Inflammatory macrophage treated with lipopolysaccharide for 1 hour (primary cell): ENCODE measurements at places on chromosomes 5 and 9.

DNA sequence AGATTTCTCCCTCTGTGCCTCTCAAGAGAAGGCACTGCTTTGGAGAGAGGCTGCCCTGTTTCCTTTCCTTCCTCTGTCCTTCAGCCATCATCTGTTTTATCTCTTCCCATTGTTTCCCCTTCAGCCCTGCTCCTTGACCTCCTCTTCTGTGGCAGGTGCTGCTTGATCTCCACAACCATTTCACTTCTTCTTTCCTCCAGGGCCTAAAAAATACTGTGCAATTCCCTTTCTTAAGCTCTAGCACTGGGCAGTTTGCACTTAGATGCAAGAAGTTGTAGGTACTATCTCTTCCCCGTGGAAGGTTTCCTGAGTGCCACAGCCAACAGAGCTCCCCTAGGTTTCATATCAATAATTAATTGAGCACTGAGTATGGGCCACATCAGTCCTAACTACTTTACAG is 8.8 kb upstream of the ADRB2 start:
- DNase-seq = no peak

DNA sequence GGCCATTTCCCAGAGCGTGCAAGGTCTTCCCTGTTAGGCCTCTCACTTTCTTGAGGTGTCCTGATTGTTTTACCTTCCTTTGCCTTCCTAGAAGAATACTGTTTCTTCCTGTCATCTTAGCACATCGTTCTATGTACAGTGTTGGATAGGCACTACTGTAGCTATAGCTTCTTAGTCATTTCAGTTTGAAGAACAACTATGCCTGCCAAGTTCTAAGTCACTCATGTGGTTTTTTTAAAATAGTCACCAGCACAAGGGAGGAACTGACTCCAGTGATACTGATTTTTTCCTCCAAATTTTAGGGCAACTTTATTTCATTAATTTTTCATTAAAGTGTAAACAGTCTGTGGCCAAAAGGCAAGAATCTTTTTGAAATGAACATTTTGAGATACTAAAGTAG is 122.4 kb upstream of the NR5A1 start:
- DNase-seq = no peak

GRCh38 chr9:106947106-106947900 is 84.3 kb downstream of the ZNF462 start:
- DNase-seq = no peak

GRCh38 chr9:120434532-120434931 is 145.4 kb downstream of the CDK5RAP2 start:
- DNase-seq = no peak

- no peak for DNase-seq
Observed at GRCh38 chr5:154797762-154798161, 42.6 kb downstream of the LARP1 start.

DNA sequence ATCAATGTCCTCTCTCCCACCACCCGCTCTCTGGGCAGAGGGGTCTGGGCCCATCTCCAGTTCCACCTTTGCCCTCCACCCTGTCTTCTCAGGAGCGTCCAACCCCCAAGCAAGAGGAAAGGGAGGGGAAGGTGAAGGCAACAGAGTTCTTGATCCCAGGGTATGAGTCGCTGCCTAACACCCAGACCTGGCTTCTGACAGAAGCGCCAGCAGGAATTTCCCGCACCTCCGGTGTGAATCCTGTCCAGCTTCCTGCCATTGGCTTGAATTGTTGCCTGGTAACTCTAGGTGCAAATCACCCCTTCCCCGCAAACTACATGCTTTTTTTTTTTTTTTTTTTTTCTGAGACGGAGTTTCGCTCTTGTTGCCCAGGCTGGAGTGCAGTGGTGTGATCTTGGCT is 84.2 kb upstream of the IER5L start:
- no peak for DNase-seq

GRCh38 chr9:70994582-70994981 is 126.8 kb downstream of the TRPM3 start:
- no peak for DNase-seq

- no peak for DNase-seq
Observed at GRCh38 chr9:115498303-115498702, 380.3 kb upstream of the TNC start.

- DNase-seq = no peak
Observed at GRCh38 chr5:1735320-1735970, 64.2 kb downstream of the MRPL36 start.

DNA sequence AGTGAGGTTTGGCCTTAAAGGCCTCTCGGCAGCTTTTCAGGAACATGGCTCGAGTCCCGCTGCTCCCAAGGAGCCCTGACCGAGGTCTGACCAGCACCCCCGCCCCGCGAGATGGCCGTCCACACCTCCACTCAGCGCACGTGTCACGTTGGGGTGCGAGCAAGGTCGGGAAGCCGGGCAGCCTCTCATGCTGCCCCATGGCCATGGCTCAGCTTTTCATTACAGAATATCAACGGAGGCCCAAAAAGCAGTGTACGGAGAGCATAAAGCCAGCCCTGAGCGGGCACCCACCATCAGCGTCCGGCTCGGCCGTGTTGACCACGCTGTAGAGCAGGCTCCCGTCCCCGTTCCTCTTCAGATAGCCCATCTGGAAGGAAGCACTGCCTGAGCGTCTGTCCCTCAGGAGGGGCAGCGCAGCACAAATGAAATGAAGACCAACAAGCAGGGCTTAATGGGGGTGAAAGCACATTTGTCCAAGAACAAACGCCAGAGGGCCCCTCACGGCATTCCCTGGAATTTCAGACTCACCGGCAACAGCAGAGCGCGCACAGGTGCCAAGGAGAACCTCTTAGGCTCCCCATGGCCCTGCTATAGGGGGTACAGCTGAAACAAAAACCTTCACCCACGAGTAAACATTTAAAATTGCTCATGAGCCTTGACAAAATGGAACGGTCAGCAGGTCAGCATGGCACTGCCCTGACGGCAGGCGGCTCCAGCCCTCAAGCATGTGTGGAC is 11.6 kb downstream of the BRD9 start:
- DNase-seq = no peak

DNA sequence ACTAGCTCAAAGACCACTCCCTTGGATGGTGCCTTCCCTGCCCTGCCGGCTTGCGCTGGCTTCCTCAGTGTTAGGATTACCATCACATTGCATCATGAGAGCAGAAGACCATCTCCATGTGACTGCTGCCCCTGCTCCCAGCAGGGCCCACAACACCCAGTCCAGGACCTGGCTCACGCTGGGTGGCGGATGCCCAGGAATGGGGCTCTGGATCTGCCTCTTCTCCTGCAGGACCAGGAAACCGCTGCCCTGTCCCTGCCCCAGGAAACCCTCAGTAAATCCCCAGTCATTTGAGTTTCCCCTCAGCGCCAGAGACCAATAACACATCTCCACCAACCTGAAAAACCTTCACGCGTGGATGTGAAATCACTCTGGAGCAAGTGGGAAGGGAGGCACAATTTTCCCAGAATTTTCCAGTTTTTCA is 3.3 kb upstream of the RNF44 start:
- DNase-seq = no peak

GRCh38 chr9:134461426-134461982 is 135.2 kb downstream of the RXRA start:
- no peak for DNase-seq

GRCh38 chr5:115414406-115415142 is 118.1 kb upstream of the CCDC112 start:
- DNase-seq = peak; percentile 68

- DNase-seq = peak; percentile 68
Observed at GRCh38 chr9:112193572-112194288, 18.6 kb upstream of the SUSD1 start.

GRCh38 chr9:111463048-111463447 is 21.1 kb downstream of the ECPAS start:
- DNase-seq = peak; percentile 54

- no peak for DNase-seq
Observed at GRCh38 chr5:84403773-84404172, 19.1 kb upstream of the EDIL3 start.

- DNase-seq = peak; percentile 57
Observed at GRCh38 chr9:78035383-78035993, 3.9 kb upstream of the GNAQ start.

DNA sequence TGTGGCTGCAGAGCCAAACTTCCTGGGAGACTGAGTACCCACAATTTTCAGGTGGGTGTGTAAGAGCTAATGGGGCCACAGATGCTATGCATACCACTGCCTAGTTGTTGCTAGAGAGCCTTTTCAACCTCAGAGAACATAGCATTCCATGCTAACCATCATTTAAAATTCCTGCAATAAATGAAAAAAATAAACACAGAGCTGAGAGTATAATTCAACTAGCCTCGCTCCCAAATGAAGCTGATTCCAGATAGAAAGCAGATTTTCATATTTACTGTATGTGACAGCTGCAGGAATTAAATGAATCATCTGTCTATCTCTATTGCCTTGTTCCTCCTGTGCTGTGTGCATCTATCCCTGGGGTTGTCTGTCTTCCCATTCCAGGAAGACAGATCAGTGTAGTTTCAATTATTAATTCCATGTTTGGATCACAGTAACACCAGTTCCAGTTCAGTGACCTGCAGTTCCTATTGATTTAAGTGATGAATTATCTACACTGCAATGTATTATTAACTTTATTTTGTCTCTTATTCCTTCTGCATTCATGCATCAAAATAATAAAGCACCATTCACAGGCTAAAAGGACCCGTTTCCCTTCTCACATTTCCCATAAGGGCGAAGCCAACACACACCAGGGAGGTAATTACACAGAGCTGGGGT is 324.5 kb downstream of the SLIT3 start:
- no peak for DNase-seq
